ENCODE measurements at places on chromosomes 3 and 15. TPM values are rescaled to one million over a fixed set of nuclear protein-coding genes. Genes with fewer than 3 reads are reported as not detected.
A peak's percentile ranks its signal among the peaks of the same experiment; 100 is the strongest.

PLXNA1 gene
- total RNA-seq, result 38.4 TPM

UBE2E2 gene
- 49.1 TPM for total RNA-seq

FXR1 gene
- total RNA-seq, result 104 TPM

EPB42 gene
- total RNA-seq, result not detected

SNRPA1 gene
- total RNA-seq, result 26.2 TPM

AQP9 gene
- 0.09 TPM for total RNA-seq

TADA3 gene
- 74.2 TPM for total RNA-seq

- DNase-seq, result no peak
Observed at GRCh38 chr15:25094519-25094918, 139.7 kb downstream of the SNRPN start.

GRCh38 chr3:8767667-8768363, 1.6 kb downstream of the OXTR start:
- DNase-seq, result no peak

DNA sequence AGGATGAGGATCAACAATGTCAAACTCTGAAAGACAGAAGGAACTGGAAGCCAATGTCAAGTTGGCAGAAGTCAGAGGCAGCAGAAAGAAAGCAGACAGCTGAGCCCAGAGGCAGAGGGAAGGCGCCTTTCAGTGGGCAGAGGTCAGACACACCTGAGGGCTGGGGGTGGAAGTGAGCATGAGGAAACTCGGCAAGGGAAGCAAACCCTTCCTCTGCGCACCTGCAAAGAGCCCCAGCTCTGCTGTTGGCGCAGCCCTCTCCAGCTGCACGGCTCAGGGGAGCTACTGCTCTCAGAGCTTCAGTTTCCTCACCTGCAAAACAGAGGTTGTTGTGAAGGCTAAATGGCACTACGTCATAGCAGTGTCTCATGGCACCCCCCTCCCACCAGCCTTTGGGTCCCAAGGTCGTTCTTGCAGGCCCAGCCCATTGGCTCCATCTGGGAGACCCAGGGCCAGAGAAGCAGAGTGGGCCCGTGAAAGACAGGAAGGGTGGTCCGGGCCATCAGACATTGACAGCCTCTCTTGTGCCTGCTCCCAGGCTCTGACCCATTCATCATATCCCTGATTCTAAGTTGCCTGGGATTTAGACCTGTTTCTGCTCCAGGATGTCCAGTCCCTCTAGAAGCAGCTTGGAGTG, 53.3 kb upstream of the SLC6A11 start:
- no peak for DNase-seq

DNA sequence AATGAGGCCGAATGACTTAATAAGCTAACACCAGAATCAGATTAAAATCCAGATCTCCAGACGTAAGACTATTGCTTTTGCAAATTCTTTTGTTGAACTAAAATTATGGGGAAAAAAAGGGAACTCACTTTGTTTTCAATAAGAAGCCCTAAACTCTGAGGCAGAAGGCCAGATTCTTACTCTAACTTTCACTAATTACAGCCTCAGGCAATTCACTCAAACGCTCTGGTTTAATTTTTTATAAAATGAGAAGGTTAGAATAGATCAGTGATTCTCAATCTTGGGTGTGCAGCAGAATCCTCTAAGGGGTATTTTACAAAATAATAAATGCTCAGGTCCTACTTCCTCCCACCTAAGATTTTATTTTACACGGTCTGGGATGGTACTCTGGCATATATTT, 38.1 kb downstream of the C3orf70 start:
- DNase-seq, result no peak

- no peak for DNase-seq
Observed at GRCh38 chr15:59536553-59536952, 75.0 kb upstream of the GCNT3 start.

- DNase-seq, result no peak
Observed at GRCh38 chr3:55641964-55642363, 154.9 kb upstream of the WNT5A start.

DNA sequence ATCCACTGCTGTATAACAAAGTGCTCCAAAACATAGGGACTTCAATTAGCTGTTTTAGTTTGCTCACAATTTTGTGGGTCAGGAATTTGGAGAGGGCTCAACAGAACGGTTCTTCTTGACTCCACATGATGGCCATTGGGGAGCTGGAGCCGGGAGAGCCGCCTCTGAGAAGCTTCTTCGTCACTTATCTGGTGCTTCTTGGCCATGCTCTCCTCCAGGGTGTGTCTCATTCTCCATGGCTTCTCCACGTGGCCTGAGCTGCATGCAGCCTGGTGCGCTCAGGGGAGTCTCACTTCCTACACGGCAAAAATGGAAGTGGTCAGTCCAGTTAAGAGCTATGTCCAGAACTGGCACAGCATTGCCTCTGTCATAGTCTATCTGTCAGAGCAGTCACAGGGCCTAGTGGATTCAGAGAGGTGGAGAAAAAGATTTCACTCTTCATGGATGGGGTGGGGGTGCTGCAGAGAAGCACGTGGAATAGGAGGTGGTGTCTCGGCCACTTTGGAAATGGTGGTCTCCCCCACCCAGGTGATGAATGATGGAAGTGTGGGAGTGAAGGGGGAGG, 26.3 kb upstream of the PRR23E start:
- DNase-seq, result no peak

GRCh38 chr3:64290161-64290560, 64.9 kb upstream of the PRICKLE2 start:
- no peak for DNase-seq

DNA sequence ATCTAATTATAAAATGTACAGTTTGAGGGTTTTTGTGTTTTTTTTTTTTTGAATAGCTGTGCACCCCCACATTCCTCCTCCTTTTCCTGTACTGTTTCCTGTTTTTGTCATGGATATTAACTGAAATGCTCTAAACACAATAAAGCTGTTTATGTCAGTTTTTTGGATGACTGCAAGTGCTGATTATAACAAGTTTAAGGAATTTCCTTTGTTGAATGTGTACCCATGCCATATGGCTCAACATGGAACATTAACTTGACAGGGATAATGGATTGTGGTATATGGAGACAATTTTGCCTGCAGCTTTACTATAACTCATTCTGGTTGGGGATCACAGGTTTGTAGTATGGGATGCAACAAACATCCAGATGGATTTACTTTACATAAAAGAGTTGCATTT, 216.4 kb downstream of the TCF12 start:
- DNase-seq, result peak; percentile 58

DNA sequence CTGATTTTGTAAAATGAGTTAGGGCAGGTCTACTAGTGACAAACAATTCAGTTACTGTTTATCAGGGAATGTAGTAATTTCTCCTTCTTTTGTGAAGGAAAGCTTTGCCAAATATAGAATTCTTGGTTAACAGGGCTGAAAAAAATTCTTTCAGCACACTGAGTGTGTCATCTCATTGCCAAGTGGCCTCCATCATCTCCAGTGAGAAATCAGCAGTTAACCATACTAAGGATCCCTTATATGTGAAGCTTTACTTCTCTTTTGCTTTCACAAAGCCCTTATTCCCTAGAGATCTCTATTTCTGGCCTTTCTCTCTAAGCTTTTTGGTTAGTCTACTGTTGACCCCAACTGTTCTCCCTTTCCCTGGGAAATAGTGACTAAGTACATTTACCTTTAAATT, 269.1 kb downstream of the SCAPER start:
- DNase-seq, result peak; percentile 1

GRCh38 chr3:194139071-194139813, 3.3 kb downstream of the HES1 start:
- DNase-seq, result peak; percentile 81

GRCh38 chr3:175015056-175015635, 156.0 kb downstream of the NAALADL2 start:
- DNase-seq, result no peak

Data from fibroblast of the aortic adventitia (primary cell).